CD4-positive, alpha-beta T cell treated with Interleukin-17A for 4 hours (primary cell): ENCODE measurements at places on chromosomes 7 and 10.

DNA sequence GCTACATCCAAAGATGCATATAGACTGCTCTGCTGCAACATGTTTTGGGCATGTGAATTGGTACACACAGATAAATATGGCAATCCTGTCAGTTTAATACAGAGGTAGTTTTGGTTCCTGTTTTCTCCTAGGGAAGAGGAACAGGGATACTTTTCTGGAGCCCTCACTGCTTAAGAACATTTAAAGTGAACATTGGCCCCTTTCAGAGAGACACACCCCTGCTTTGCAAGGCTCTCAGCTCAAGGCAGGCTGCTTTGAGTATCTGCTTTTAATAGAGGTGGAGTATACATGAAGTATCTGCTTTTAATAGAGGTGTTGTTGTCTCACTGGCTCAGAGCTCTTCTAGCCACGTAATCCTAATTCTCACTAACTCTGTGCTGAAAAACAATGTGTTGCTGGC is 38.9 kb downstream of the CYP51A1 start:
- DNase-seq: no peak

DNA sequence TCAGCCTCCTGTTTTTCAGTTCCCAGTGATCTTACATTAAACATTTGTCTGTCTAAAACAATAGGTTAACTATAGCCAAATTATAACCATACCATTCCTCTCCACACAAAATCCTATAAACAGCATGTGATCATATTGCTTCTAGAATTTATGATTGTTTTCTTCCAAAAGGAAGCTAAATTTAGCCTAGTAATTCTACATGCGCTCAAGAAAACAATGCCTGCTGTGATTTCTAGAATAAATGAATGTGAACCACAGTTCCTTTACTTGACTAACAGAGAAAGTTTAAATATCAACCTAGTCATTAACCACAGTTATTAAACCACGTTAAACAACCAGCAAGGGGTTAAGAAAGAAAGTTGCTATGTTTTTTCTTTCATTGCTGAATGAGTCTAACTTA is 26.4 kb downstream of the MET start:
- DNase-seq: no peak

- DNase-seq: no peak
Measured at GRCh38 chr7:66167773-66168387, 37.3 kb upstream of the TPST1 start.

GRCh38 chr10:103573205-103573487 is 79.6 kb downstream of the NEURL1 start:
- DNase-seq: no peak

DNA sequence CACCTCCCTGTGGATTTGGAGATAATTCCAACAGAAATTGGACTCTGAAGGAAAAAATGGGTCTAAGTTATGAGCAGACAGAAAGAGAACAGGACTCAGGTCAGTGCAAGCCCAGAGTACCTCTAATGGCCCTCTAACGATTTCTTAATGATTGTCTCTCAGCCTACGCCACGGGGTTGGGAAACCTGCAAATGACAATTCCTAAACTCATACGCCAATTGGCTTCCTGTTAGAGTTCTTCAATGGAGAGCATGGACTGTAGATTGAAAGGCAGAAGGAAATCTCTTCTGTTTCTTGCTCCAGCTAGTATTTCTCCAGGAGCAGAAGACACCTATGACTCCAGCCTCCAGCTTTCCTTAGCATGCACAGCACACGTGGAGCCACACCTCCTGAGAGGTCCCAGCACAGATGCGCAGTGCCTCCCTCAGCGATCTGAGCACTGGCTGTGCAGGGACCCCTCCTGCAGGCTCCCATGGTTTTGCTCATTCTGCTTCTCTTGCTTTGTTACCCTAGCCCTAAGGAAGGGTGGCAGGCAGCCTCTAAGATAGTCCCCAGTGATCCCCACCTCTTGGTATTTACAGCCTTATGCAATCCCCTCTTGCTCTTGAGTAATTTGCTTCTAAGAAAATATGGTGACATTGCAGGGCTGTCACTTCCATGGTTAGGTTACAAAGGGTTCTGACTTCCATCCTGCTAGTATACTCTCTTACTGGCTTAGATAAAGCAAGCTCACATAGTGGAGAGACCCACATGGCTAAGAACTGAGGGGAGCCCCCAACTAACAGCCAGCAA is 30.1 kb downstream of the DENND11 start:
- DNase-seq: no peak

- DNase-seq: no peak
Measured at GRCh38 chr7:149869291-149869650, 4.5 kb upstream of the ATP6V0E2 start.

DNA sequence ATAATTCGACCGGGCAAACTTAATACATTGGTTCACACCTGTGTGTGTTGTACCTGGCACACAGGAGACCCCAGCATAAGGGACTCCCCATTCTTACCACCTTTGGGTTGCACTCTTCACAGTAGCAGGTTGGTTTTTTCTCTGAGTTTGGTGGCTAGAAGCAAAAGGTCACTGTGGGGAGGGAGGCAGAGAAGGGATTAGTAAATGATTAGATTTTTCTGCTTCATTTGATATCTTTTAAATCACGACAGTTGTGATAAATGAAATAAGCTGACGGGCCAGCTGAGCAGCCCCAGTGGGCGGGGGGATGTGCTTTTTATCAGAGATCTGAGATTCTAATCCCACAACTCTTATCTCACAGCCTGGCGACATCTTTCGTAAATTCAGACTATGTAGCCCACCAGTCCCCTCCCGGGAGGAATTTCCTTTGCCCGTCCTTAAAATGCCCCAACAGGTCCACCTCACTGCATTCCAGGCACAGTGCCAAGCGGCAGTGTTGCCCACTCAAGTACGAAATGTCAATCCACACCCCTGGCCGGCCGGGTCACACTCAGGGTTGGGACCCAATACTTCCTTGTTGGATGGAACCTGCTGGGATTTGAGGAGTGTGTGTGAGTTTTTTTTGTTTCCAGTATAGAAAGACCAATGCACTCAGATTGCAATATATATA is 10.5 kb upstream of the KCP start:
- no peak for DNase-seq
